ENCODE measurements at places on chromosomes 7 and 10. TPM values are rescaled to one million over a fixed set of nuclear protein-coding genes. Genes with fewer than 3 reads are reported as not detected.

The PEX1 gene
- total RNA-seq = 6.1 TPM

The PRSS37 gene
- total RNA-seq = not detected

The UNC5B gene
- total RNA-seq = 0.87 TPM

The UTF1 gene
- not detected for total RNA-seq

The CYP26C1 gene
- not detected for total RNA-seq

The HOXA7 gene
- 4.9 TPM for total RNA-seq

The ZPBP gene
- total RNA-seq = not detected

The TMEM176A gene
- not detected for total RNA-seq

The IRF5 gene
- 12.8 TPM for total RNA-seq
